Suppressor macrophage treated with lipopolysaccharide for 4 hours (primary cell): ENCODE measurements at places on chromosomes 1 and 21.

DNA sequence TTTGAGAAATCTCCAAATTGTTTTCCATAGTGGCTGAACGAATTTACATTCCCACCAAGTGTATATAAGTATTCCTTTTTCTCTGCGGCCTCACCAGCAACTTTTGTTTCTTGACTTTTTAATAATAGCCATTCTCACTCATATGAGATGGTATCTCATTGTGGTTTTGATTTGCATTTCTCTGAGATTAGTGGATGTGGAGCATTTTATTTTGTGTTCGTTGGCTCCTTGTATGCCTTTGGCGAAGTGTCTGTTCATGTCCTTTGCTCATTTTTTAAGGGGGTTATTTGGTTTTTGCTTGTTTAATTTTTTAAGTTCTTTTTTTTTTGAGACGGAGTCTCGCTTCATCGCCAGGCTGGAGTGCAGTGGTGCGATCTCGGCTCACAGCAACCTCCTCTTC lies 45.1 kb upstream of the MPC2 start:
- DNase-seq, result no peak

- no peak for DNase-seq
Measured at GRCh38 chr1:103211073-103211472, 102.8 kb upstream of the COL11A1 start.

GRCh38 chr1:53737648-53738204 lies 1.2 kb downstream of the GLIS1 start:
- DNase-seq, result no peak

GRCh38 chr1:54857141-54857540 lies 29.9 kb downstream of the DHCR24 start:
- DNase-seq, result no peak

DNA sequence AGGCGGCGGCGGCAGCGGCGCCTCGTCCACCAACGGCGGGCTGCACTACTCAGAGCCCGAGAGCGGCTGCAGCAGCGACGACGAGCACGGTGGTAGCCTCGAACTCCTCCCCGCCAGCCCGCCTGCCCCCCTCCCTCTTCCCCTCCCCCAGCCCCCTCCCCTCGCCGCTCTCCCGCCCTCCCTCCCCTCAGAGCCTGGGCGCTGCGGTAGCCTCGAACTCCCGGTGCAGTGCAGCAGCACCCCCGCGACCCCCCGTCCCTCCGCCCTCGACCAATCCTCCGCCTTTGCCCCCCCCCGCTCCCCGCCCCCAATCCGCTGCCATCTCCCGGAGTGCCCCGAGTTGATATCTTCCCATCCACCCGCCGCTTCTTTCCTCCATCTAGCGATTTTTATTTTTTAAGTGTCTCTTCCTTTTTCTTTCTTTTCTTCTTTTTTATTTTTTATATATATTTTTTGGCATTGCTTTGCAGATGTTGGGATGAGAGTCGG lies 516 bp downstream of the RCOR3 start:
- no peak for DNase-seq

- DNase-seq, result no peak
Measured at GRCh38 chr1:207835958-207836357, 75.0 kb downstream of the CD34 start.

DNA sequence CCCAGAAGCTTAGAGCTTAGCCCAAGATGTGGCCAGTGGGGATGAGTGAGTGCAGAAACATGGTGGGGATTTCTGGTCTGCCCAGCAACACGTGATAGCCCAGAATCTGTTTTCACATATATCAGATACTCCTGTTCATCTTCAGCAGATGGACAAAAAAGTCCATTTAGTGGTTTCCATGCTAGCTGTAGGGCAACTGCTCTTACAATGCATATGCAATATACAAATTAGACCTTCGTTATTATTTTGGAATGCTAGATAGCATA lies 96.9 kb upstream of the SGIP1 start:
- DNase-seq, result no peak

DNA sequence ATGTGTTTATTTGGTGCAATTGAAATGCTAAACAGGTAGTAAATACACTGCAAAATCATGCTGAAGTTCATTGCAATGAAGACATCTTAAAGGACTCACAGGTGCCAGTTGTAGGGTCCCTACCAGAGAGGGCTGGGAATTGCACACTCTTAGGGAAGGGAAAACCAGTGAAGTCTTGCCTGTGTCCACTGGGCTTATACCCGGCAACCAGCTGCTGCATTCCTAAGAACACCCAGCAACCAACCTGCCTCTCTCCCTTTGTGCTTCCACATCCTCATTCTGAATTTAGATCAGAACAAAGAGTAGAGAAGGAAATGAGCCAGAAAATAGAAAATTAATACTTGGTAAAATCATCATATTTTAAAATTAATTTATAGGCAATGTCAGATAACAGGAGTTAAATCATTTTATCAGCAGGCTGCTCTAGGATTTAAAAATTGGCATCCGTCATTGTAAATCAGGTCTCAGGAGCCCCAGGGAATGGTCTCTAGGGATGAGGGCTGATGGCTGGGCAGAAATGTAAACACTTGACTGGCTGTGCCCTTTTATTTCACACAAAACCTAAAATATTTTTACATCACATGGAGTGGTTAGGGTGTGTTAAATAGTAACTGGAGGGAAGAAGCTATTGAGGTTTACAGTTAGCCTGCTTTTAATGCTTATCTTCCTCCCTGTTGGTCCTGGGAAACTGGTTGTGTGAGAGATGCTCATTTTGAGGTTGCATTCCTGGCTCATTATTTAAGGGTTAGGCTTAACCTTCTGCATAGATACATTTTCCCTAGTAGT lies 31.3 kb downstream of the PTGFRN start:
- no peak for DNase-seq

DNA sequence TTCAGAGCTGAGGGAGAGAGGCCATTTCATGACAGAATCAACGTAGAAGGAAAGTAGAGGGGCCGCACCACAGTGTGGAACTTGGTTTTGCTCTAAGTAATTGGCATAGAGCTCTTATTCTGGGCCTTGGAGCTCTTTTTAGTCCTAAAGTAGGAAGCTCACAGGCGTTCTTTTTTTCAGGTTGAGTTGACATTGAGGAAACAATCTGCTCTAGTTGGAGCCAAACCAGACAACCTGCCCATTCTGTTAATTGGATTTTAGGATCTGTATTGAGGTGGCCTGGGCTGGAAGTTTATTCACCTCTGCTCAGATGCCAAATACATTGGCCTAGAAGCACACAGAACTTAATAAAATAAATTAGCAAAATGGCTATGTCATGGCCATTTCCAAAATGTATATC lies 1093.9 kb downstream of the ADGRL2 start:
- no peak for DNase-seq

DNA sequence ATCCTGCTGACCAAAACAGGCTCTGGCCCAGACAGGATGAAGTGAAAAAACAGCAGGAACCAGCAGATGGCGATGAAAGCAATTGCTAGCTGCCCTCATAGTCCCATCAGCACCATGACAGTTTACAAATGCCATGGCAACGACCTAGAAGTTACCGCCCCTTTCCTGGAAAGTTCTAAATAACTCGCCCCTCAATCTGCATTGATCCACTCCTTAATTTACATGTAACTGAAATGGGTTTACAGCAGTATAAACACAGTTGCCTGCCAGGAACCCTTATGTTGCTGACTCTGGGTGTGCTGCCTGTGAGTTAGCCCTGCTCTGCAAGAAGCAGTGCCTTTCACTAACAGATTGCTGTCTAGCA lies 65.5 kb upstream of the CR1L start:
- peak; percentile 50 for DNase-seq

DNA sequence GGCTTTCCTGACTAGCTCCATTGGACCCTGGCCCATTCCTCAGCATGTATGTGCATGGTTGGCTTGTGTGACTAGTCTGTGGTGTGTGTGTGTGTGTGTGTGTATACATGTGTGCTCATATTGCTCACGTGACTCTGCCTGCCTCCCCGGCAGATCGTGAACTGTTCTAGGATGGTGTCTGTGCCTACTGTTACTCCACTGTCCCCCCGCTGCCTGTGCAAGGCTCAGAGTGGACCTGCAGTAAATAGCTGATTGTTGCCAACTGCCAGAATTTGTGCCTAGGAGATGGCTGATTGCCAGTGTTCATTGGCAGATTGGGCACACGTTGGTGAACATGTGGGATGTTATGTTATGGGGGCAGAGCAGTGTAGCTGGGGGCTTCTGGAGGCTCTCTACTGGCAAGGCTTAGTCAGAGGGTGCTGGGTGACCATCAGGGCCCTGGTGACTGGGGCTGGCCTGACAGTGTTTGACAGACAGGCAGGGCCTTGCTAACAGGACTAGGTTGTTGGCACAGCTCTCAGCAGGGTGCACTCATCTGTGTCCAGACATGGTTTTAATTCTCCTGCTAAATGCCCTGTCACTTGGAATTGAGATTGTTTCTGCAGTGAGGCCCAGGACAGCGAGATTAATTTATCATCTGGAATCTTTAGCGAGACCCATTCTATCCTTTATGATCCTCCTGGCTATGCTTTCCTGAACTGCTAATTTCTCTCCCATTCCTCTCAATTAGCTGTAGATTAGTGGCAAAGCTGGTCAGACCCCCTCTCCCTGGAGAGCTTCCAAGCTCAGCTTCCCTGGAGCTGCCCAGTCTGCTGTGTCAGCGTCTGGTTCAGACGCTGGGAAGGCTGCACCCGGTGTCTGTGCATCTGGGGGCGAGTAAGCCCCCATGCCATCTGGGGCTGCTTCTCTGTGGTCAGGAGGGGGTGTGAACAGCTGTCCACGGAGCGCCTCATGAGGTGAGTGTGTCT lies 20.8 kb downstream of the SLC6A17 start:
- DNase-seq, result no peak
